ENCODE measurements at places on chromosomes 3 and 15.

DNA sequence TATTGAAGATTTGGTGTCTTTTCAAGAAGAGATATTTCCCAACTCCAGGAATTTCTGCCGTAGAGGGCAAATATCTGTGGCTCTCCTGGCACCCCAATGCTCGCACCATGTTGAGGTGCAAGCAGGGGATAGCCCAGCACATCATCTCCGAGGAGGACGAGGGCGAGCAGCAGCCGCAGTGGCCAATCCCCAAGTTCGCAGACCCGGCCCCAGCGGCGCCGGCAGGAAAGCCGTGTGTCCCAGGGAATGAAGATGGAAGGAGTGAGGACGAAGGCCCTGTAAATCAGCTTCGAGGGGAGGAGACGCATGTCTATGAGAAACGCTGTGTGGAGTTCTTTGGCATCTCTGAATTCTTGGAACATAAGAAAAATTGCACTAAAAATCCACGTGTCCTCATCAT, 213.4 kb upstream of the UBE2E2 start:
- no peak for DNase-seq

DNA sequence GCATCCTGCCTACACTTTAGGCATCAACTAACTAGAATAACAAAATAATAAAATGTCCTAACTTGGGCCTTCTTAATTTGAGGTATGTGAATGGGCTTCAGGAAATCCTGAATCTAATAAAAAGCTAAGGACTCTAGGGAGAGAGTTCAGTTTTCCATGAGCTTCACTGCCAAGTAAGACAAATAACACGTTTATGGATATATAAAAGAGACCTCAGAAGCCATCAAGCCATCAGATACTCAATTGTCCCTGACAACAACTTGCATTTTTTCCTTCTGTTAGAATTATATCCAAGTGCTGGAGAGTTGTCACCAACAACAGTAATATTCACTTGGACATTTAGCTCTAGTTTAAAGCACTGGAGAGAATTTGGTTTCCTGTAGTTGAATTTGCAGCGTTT, 102.4 kb upstream of the IGSF10 start:
- DNase-seq = no peak

GRCh38 chr3:64685800-64686445, 1.9 kb downstream of the ADAMTS9 start:
- peak; percentile 24 for DNase-seq

DNA sequence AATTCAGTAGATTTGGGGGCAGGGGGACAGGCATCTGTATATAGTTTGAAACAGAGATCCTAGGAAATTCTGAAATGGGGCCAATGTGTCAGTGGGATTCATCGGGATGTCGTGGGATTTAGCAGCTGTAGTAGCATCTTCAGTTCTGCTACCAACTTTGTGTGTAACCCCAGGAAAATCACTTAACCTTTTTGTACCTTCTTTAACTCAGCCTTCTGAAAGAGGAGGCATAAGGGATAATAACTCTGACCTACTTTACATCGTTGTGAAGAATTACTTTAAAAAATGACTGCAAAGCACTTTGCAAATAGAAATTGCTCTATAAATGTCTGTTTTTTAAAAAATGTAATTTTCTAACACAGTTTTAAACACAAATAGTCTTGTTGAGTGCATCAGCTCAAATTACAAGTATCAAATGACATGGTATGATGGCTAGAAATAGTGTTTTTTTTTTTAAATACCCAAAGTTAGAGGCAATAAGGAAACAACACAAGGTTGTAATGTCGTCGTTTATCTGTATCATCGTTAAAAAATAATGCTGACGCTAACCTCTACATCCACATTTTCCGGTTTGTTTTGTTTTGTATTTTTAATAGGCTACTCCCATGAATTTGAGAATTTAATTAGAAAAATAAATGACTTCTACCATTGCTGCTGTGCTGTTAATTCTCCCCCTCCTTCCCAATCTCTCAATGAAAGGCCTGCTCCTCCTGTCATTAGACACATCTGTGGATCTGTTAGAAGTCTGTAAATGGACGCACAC, 338.5 kb downstream of the PTPRG start:
- no peak for DNase-seq

GRCh38 chr3:193347521-193348501, 30.7 kb downstream of the ATP13A5 start:
- no peak for DNase-seq

DNA sequence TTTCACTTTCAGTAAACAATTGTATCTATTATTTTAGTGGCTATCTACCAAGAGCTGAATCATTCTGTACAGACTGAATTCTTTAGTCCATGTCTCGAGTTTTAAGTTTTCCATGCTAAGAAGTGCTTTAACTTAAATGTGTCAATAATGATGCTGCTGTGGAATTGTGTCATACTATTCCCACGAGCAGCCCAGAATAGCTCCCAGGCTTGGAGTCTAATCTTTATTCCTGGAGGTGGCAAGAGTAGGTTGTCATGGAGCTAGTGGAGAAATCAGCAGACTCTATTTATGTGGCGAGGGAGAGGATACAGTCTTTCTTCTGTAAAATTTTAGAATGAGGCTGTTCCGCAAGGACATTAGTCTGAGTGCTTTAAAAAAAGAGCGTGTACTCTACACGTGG, 207.2 kb downstream of the ROBO2 start:
- DNase-seq = no peak

DNA sequence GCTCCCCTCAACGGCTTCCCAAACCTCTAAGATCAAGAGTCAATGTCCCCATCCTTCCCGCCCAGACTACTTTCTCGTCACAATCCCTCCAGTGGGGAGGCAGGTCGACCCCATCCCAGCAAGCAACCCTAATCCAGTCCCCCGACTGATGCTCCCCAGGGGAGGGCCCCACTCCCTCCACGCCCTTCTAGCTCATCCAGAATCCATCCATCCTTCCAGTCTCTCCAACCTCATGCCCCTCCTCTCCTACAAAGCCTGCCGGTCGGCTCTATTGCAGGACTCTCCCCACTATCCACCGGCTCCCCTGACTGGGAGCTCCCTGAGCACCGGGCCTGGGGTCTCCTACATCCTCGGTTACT, 1.3 kb downstream of the ADAMTS7 start:
- no peak for DNase-seq

GRCh38 chr15:35530698-35531097, 15.3 kb downstream of the DPH6 start:
- DNase-seq = no peak

DNA sequence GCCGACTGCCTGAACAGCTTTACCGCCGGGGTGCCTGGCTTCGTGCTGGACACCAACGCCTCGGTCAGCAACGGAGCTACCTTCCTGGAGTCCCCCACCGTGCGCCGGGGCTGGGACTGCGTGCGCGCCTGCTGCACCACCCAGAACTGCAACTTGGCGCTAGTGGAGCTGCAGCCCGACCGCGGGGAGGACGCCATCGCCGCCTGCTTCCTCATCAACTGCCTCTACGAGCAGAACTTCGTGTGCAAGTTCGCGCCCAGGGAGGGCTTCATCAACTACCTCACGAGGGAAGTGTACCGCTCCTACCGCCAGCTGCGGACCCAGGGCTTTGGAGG, 815 bp downstream of the SPINT1 start:
- DNase-seq = no peak

DNA sequence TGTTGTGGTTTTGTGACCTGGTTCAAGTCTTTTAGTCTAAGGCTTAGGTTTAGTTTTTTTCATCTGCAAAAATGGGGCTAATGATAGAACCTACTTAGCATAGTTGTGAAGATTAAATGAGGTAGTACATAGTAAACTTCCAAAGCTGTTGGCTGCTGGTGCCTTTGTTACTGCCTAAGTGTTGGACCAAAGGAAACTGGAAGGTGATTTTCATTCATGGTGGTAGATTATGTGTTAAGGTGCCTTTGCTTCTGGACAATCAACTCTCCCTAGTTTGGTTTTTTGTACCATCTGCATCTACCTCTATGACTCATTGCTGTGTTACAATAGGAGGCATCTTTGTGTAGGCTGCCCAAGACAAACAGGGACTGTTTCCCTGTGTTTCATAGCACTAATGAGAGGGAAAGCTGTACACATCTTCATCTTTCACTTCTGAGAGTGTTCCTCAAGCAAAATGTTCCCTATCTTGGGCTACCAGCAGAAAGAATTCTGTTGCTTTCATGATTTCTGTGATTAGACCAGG, 3.2 kb downstream of the MAP2K1 start:
- no peak for DNase-seq

GRCh38 chr15:35349916-35350315, 196.0 kb downstream of the DPH6 start:
- peak; percentile 41 for DNase-seq

GRCh38 chr3:155957412-155957880, 87.0 kb downstream of the GMPS start:
- DNase-seq = no peak

- peak; percentile 46 for DNase-seq
Observed at GRCh38 chr3:100602506-100603444, 6.6 kb upstream of the ADGRG7 start.

- DNase-seq = no peak
Observed at GRCh38 chr3:56856752-56857151, 55.0 kb upstream of the ARHGEF3 start.

GRCh38 chr3:176927280-176927679, 270.0 kb downstream of the TBL1XR1 start:
- no peak for DNase-seq

- no peak for DNase-seq
Observed at GRCh38 chr3:25349095-25349494, 79.0 kb upstream of the RARB start.

- no peak for DNase-seq
Observed at GRCh38 chr15:80289528-80290495, 37.8 kb upstream of the CTXND1 start.

DNA sequence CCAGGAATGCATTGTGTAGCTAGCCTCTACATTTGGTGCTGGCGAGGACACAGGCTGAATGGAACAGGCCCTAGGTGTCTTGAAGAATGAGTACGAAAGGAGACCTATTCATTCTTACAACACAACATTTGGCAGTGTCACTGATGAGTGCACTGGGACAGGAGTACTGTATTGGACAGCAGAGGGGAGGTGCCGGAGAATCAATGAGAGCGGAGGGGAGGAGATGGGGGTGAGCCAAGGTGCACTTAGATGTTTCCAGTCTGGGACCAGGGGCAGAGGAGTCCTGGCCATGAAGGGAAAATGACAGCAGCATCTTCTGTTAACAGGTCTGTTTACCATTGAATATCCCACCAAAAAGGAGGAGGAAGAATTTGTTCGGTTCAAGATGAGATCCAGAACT, 53.2 kb downstream of the C3orf20 start:
- DNase-seq = no peak

- DNase-seq = no peak
Observed at GRCh38 chr3:175619369-175619768, 760.2 kb downstream of the NAALADL2 start.

GRCh38 chr3:160928183-160928726, 172.2 kb downstream of the PPM1L start:
- no peak for DNase-seq

- no peak for DNase-seq
Observed at GRCh38 chr15:89067751-89068150, 20.5 kb upstream of the ABHD2 start.

DNA sequence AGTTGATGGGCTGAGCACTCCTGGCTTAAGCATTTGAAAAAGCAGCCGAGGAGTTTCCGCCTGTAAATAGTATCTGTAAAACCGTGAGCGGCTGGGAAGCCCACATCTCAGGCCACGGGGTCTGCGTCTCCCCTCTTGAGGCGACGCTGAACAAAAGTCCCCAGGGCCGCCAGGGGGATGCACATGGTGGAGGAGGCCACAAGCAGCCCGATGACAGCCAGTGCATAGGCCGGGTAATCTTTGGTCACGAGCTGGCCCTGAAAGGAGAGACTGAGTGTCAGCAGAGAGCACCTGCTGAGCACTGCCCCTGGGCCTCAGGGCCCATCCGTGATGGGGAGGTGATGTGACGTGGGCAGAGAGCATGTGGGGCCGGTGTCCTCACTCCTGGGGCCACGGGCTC, 37.5 kb downstream of the SLC6A20 start:
- DNase-seq = no peak

DNA sequence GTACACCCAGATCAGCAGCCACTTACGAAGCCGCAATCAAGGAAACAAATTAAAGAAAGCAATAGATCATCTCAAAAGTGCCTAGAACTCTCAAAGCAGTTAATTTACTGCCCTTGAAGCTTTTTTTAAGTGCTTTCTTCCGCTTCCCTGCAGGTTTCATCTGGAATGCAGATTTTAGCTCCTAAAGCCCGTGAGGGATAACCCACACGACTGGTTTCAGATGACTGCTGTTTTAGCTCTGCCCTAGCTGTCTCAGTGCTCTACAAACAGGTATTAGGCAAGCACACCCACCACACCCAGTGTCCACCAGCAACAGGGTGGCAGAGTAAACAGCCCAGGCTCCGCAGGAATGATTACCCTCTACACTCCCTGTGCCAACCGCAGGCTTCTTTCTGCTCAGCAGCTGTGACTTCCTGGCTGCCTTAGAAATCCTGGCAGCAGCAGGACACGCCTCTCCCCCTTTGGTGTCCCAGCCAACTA, 126.0 kb downstream of the FMN1 start:
- DNase-seq = peak; percentile 93

DNA sequence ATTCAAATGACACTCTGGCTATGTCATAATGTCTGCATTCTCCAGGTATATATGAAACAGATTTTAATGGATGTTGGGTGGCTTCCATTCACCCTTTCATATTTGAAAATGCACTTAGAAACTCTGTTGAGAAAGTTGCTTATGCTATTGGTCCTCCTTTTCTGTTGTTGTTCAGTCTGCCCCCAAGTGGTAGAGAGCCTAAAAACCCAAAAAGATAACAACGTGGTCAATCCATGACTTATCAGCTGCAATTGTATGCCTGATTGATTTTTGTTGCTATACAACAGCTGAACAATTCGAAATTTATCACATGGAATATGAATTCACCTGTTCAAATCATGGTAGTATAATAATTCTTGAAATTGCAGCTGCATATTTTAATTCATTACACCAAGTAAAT, 279.8 kb downstream of the ROBO2 start:
- DNase-seq = no peak

DNA sequence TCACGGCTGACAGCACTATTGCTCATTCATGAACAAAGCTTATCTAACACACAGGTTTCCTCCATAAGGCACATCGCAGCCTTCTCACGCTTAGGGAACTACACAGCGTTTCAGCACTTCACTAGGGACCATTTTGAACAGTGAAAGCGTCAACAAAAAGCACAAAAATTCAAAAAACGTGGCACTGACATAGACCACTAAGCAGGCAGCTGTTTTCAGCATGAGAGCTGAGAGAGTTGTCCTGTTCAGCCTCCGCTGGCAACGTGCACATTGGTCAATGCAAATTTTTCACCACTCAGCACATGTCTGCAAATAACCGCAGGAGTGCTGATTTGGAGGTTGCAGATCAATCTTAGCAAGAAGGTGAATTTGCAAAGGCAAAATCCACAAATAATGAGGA, 109.2 kb downstream of the LRRK1 start:
- DNase-seq = no peak

GRCh38 chr3:185337231-185337816, 25.6 kb upstream of the MAP3K13 start:
- DNase-seq = peak; percentile 63
